NCI-H2029 treated with DMSO at 0.1 percent for 48 hours (cell line): ENCODE measurements at places on chromosomes 1 and 21.

DNA sequence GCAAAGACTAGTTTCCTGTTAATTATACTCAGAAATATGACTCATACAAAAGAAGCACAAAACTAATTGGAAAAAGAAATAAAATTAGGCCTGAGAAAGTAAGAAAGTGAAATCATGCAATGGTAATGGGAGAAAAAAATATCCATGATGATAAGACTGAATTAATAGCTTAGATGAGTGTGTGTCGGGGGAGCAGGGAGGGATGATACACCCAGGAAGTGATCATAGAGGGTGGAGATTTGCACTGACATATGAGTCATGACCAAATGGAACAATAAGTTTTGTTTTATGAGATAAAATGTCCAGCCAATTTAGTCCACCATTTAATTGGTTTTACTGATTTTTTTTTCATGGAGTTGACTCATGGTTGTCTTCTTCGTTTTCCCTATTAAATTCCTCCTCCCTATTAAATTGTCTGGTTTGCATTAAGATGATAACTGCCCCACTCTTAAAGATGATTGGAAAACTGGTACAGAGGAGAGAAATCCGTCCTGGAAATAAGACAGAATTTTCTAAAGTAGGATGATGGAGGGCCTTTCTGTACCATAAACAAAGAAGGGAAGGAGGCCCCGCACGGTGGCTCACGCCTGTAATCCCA, 111.7 kb upstream of the KCNJ6 start:
- no peak for DNase-seq

- no peak for DNase-seq
Observed at GRCh38 chr1:31010086-31010989, 55.2 kb downstream of the PUM1 start.

GRCh38 chr21:43763901-43764523, 12.1 kb downstream of the CSTB start:
- DNase-seq, result no peak

DNA sequence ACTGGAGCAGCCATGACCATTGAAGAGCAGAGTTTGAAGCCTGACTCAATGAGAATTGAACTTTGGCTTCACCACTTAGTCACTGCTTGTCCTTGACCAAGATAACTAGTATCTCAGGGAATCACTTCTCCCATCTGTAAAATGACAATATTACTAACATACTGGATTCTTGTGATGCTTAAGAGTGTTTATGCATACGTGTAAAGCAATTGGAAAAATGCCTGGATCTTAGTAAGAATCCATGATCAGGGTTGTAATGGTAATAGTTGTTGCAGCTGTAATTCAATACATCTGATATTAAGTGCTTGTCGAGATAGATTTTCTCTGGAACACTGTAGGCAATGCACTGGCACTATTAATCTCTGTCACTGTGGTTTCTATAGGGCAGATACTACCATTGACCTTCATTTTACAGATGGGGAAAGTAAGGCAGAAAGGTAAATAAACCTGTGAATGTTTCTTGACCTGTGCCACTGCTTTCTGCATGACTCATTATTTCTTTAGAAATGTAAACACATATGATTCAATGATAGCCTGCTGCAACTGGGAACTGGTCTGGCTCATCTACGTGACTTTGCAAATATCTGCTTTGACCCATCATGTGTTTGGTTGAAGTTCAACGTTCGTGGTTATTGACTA, 662.5 kb downstream of the PLA2G4A start:
- DNase-seq, result no peak

GRCh38 chr1:236204656-236205055, 62.3 kb downstream of the GPR137B start:
- DNase-seq, result no peak

DNA sequence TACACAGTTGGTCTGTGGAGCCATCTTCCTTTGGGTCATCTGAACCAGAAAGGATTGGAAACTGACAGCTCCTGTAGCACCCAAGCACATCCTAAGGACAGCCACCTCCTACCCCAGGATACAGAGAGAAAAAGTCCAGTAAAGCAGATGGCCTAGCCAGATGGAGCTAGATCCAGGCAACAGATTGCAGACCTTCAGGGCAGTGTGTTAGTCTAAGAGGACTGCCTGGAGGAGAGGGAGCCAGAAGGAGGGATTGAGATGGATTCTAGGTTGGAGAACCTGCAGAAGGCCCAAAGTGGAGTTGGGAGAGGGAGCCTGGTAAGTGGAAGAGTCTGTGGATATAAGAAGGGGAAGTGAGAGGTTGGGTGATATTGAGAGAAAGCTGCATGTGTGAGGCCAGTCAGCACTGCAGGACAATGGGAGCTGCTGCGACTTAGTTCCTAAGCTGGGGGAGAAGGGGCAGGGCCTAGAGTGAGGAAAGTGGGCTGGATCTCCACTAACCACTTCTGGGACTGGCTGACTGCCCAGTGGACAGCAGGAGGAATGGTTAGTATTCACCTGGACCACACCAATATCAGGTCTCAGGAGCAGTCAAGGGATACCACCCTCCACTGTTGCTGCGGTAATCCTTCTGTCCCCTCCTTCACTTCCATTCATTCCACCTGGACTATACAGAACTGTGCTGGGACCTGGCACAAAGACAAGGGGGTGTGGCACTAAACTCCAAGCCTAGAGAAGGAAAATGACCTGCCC, 13.4 kb downstream of the BCAN start:
- no peak for DNase-seq

GRCh38 chr1:43387976-43388599, 1.5 kb downstream of the MED8 start:
- DNase-seq, result no peak

DNA sequence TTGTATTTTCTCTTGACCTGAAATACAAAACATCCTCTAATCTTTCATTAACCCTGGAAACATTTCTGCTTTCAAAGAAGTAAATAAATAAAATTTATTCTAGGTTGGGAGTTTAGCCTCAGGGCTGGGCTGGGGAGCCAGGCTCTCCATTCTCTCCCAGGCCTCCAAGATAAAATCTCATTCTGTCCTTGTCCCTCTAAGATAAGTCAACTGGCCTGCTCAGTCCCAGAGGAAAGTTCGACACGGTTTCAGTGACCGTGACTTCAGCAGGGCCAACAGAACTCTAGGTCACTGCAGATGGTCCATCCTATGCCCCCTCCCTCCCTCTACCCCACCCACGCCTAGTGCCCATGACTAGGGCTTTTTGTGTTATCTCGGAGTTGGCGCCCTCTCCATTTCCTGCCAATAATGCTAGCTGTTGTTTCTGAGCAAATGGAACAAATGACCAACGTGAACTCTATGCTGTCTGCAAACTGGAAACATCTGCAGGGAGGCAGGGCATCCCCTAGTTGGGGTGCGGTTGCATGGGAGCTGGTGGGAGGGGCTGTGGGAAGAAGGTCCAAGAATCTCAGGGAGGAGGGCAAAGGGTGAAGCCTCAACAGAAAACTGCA, 10.1 kb upstream of the ADORA3 start:
- no peak for DNase-seq

DNA sequence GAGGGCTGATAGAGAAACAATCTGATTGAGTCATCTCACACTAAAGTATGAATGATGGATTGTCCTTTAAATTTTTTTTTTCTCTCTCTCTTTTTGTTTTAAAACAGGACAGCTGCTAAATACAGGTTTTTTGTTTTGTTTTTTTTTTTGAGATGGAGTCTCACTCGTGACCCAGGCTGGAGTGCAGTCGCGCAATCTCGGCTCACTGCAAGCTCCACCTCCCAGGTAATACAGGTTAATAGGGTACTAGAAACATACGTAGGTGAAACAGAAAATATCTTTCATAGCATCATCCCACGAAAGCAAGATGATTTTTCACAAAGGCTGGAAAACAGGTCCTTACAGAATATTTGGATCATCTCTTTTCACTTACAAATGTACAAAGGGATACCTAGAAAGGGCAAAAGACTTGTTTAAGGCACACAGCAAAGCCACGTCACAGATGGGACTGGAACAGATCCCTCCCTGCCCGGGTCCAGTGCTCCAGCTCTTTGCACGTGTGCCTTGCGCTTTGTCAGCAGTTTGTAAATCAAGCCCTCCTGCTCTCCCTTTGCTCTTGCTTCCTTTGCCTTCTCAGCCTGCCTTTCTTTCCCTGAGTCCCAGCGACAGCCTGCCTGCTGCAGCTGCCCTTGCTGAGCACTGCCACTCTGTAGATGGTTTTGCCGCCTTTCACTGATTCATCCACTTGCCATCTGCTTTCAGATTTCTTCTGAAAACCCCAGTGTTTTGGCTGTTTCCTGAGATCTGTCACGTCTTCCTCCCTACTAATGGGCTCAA, 171.3 kb upstream of the BEND5 start:
- no peak for DNase-seq

GRCh38 chr1:8947127-8947691, 1.5 kb downstream of the CA6 start:
- no peak for DNase-seq

- no peak for DNase-seq
Observed at GRCh38 chr1:94672934-94673333, 131.4 kb upstream of the F3 start.

DNA sequence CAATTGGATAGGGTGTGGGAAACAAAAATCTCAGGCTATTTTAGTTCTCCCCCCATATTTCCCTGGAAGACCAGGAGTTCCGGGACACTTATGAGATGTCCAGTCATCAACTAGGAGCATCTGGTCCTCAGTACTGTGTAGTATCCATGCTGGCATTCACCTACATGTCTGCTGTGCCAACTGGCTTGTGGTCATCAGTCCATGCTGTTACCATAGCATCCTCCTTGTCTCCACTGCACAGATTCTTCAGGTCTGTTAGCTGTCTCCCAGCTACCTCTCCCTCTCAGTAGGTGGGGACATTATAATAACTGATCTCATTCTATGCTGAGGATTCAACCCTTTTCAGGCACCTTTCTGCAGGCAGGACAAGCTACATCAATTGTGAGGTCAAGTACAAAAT, 302.9 kb downstream of the BARHL2 start:
- peak; percentile 40 for DNase-seq

GRCh38 chr1:83641206-83641658, 357.7 kb downstream of the TTLL7 start:
- DNase-seq, result no peak

DNA sequence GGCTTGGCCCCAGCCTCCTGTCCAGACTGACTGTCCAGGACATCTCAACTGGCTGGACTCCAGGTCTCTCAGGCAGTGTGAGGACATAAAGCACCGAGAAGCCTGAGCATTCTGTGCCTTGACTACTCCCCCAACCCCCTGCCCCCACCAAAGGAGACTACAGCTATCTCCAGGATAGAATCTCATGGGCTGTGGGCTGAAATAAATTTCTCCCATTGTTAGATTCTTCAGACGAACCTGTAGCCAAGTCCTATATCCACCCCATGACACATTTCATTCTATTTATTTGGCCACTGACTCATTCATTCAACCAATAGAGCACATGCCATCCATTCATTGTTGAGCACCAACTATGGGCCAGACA, 11.4 kb downstream of the VWA5B1 start:
- DNase-seq, result no peak

DNA sequence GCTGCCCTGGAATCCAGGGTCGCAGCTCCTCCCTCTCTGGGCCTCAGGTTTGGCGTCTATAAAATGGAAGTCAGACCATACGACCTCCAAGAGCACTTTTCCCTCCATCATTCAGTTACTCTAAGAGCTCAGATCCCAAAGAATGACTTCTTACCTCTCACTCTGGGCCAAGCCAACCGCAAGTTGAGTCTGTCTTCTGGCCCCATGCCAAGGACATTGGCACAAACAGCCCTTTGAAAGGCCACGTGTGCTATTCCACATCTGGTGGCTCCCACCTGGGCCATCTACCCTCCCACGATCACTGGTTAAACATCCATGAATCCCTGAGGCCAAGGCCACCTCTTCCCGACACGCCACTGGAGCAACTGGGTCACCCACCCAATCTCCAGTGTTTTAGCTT, 12.4 kb downstream of the SLC2A7 start:
- DNase-seq, result no peak

DNA sequence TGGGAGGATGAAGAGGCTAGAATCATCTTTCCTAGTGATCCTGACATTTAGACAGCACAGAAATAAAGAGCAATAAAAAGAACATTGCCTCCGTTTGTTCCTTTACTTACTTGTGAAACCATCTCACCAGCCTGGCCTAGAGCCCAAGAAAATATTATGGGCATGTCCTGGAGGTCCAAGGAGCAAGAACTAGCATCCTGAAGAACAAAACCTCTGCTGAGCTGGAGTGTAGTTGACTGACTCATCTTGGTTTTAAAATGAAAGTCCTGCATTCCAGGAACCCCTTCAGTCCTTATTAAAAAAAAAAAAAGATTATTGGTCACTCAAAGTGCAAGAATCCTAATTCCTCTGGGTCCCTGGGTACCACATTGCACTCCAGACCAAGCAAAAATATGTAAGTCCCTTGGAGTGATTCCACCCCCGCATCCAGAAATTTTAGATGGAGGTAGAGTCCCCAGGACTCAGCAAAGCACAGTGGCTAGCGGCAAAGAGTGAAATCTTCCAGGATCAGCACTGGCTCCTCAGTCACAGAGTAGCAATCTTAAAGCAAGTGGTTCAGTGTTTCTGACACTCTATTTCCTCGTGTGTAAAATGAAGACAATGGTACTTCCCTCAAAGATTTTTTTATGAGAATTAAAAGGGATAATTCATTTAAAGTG, 7.0 kb downstream of the SMCP start:
- DNase-seq, result no peak

DNA sequence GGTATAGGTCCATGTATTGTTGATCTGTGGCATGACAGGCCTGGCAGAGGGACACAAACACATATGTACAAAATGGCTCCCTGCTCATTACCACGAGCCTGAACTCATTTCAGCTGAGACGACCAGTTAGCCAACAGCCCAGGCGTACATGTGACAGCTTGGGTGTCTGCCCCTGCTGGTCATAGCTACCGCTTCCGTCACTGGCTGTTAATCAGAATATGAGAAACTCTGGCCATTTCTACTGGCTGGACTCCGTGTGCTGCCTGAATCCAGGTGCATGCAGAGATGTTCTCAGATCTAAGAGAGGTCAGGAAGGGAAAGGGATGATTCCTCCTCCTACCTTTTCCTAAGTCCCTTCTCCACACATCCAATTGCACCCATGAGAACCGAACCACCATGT, 144.5 kb downstream of the PBX1 start:
- DNase-seq, result no peak
